Stimulated activated CD8-positive, alpha-beta memory T cell treated with anti-CD3 and anti-CD28 coated beads, Interleukin-7, amount 100 ng/mL, for 48 hours (primary cell): ENCODE measurements at places on chromosomes 4 and X.

GRCh38 chrX:45668686-45669443, 468.2 kb upstream of the DIPK2B start:
- no peak for DNase-seq

GRCh38 chr4:23828020-23828715, 61.7 kb downstream of the PPARGC1A start:
- no peak for DNase-seq

GRCh38 chr4:27692158-27692557, 831.5 kb downstream of the STIM2 start:
- DNase-seq, result no peak

GRCh38 chrX:26999634-27000033, 463.5 kb downstream of the PPP4R3C start:
- no peak for DNase-seq

DNA sequence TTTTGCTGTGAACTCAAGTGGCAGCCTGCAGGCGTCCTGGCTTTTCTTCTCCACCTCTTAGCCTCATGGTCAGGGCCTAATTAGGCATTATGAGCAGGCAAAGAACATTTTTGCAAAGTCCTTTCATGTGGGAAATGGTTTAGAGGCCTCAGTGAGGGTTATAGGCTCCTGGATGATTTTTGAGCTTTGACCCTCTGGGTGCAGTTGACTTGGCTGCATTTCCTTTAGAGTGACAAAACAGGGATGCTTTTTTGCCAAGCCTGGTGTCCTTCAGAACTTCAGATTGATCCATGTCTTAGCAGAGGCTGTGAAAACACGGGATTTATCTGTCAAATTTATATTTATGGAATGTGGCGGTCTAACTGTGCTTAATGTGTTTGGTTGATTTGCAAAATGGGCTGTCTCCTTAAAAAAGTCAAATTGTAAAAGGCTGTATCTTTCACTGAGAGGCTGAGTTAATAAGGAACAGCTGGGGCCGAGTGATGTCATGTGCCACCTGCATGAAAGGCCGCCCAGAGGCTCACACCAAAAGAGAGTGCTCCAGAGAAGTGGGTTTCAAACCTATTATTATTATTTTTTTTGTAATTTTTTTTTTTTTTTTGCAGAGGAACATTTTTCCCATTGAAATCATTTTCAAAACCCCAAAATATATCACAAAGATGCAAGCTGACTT, 192.2 kb upstream of the ARX start:
- DNase-seq, result no peak

DNA sequence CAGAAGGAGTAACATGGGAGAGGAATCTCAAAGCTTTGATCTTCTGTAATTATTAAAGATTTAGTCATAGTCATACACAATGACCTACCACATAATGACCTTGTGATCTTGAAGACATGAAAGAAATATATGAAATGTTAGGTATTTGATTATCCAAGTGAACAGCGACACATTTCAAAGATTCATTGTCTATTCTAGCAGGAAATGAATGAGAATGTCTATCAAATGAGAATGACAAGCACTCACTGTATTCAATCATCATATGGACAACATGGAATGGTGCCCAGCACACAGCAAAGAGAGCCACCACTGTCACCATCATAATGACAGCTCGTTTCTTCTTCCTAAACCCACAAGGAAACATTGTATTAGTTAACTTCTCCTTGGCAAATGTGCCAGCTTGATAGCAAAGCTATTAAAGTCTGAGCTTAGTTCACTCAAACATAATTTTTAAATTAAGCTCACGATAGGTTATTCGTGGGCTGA, 50.6 kb downstream of the QRFPR start:
- DNase-seq, result no peak

- no peak for DNase-seq
Measured at GRCh38 chrX:120251471-120252011, 929 bp downstream of the ZBTB33 start.

DNA sequence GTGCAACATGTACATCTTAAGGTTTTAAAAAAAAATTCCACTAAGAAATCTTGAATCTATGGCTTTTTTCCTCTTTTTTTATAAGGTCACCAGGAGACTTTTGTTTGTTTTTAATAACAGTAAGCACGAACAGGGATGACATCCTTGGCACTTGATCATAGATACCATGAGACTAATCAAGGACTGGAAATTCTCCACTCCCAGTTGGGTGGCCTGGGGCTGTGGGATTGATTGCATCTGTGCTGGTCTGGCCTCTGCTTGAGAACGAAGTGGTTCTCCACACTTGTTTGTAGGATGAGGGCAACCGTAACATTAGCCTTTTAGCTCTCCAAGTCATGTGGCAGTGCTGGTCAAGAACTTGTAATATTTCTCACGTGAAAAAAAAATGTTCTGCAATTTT, 35.4 kb downstream of the SNX25 start:
- DNase-seq, result no peak

- no peak for DNase-seq
Measured at GRCh38 chr4:52196606-52197130, 145.6 kb downstream of the SPATA18 start.

DNA sequence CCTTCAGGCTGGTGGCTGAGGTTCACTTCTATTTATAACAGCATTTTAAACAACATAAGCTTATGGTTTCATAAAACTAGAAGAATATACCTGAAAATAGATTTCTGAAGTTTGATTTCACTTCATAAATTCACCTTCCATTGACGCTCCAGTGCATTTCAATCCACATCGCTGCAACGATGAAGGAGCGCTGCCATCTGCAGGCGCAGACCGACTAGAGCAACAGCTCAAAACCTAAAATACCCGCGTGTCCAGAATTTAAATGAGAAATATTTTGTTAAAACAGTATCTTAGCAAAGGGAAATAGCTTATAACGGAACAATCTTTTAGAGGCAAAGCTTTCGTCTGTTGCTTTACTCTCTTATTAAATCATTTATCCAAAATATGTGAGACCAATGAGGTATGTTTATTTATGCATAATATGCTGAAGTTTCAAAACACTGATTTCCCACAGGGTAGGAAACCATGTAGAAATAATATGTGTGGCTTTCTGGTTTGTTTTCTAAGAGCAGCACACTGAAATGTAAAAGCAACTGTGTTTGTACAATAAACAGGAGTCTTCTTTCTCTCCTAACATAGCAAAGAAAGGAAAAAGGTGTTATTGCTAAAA, 816.4 kb upstream of the FRG1 start:
- DNase-seq, result no peak

GRCh38 chr4:41095973-41096372, 118.4 kb downstream of the APBB2 start:
- DNase-seq, result no peak

- DNase-seq, result no peak
Measured at GRCh38 chrX:19745077-19745476, 142.3 kb downstream of the SH3KBP1 start.

DNA sequence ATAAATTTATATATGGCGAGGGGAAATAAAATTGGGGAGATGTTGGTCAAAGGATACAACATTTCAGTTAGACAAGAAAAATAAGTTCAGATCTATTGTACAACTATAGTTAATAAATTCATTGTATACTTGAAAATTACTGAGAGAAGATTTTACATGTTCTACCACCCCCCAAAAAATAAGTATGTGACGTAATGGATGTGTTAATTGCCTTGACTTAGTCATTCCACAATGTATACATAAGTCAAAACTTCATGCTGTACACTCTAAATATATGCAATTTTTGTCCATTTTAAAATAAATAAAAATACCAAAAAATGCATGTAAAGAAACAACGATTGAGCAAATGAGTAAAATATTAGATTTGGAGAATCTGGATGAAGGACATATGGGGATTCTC, 1.8 kb downstream of the USP11 start:
- DNase-seq, result no peak

DNA sequence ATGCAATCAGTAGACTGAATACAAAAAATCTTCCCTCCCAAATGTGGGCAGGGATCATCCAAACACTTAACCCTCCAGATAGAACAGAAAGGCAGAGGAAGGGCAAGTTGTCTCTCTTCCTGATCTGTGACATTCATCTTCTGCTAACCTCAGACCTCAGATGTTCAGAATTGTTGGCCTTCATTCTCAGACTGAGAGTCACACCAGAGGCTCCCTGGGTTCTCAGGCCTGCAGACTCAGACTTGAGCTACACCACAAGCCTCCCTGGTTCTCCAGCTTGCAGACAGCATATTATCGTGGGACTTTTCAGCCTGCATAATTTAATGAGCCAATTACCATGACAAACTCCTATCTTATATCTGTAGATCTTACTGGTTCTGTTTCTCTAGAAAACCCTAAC, 1471.6 kb upstream of the ADGRL3 start:
- DNase-seq, result no peak

DNA sequence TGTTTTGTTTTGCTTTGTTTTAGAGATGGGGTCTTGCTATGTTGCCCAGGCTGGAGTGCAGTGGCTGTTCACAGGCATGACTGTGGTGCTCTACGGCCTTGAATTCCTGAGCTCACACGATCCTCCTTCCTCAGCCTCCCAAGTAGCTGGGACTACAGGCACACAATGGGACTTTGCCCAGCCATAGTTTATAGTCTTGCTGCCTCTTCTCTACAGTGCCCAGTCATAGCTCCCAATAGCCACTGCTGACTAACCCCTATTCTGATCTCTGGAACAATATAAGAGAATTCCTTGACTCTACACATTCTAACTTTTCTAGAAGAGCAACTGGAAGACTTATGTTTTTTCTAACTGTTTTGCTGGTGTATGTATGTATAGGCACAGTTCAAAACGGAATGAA, 319.2 kb downstream of the PCDH7 start:
- DNase-seq, result no peak

DNA sequence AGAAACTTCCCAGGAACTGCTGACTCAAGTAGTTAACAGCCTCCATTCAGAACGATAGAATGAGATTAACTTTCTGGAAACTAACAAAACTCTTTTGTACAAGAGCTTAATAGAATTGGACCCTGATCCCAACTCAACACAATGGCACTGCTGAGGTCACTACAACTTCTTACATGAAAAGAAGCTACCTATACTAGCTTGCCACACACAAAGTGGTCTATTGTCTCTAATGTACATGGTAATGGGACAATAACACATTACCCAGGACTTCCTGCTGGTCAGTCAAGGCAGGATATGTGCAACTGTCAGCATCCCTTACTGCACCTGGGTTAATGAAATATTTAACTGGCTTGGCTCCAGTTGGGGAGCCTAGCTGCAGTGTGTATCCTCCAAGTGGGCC, 56.2 kb downstream of the BRCC3 start:
- DNase-seq, result no peak

DNA sequence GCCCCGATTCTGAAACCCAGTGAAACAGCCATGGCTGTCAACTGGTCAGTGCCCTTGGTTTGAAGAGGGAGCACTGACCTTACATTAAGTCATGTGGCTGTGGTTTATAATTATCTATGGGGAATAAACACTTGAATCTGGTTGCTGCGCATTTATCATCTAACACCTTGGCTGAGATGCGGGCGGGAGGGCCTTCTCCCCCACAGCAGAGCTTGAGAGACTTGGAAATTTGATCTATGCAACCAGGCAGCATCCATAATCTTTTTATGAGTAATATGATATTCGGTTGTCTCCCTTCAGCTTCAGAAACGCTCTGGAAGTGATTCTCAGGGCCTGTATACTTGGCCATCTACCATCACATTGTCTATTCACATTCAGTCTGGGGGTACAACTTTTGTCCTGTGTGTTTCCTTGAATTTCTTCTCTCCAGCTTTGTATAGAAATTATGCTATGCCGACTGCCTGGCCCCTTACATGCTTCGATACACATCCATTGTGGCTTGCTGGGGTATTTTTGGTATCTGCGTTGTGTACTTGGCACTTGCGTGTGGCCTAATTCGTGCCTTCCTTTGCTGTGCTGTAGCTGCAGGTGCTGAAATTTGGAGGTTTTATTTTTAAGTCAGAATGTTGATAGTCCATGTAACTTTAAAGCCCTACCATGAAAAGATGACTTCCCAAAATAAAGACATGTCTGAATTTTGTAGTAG, 321.6 kb downstream of the ARHGAP10 start:
- no peak for DNase-seq

GRCh38 chrX:107787827-107788226, 10.3 kb downstream of the NCBP2L start:
- no peak for DNase-seq

- no peak for DNase-seq
Measured at GRCh38 chr4:143302536-143302935, 34.1 kb upstream of the GAB1 start.

DNA sequence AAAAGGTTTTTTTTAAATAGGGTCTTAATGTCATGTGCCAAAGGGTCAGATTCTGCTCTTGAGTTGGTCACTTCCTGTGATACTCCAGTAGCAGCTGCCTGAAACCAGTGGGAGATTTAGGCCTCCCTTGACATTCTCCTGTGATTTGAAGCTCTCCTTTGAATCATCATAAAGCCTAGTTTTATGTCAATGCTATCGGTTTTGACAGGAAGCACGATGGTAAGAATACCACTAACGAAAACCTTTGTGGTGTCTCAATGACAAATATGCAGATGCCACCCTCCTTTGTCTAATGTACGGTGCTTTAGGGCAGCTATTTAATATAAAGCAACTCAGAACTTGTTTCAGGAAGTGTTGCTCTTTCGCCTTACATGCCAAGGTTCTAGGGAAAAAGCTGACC, 44.2 kb downstream of the CCNI start:
- DNase-seq, result no peak

- no peak for DNase-seq
Measured at GRCh38 chr4:164538097-164538496, 215.8 kb upstream of the SMIM31 start.

DNA sequence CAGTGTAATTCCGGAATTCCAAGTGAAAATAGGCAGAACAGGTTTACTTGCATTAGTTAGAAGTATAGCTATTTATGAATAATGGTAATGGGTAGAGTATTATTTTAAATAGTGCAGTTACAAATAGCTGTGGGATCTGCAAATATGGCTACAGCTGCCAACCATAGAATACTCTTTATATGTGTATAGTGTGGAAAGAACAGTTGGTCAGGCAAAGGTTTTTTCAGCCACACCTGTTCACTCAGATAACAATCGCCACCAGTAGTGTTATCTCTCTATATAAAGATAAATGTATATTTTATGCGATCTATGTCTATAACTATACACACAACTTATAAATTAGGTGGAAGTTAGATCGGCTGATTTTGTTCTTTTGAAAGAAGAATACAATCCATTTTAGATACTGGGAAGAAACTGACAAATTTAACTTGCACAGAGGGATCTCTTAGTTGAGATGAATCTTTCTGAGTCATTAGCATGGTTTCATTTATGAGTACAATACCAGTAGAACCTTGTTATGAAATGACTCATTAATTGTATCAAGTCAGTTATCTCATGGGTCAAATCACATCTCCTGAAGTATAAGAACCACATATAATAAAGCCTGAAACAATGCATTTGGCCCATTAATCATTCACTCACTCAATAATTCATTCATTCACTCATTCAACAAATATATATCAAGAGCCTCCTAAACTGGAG, 100.9 kb upstream of the NR3C2 start:
- no peak for DNase-seq

GRCh38 chr4:2626231-2626630, 89.8 kb downstream of the FAM193A start:
- no peak for DNase-seq

DNA sequence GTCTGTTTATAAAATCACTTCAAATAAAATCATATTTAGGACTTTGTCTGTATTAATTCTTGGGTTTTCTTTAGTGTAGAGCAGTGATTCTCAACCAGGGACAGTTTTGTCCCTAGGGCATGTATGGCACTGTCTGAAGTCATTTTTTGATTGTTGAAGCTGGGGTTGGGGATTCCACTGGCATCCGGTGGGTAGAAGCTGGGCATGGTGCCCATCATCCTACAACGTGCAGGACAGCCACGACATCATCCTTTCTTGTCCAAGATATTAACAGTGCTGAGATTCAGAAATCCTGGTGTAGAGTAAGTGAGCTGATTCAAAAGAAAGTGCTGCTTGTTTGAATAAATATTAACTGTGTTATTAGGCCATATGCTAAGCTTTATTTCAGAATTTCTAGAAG, 28.6 kb downstream of the DCLK2 start:
- DNase-seq, result no peak
